Stimulated activated CD8-positive, alpha-beta memory T cell treated with anti-CD3 and anti-CD28 coated beads, Interleukin-15, amount 100 ng/mL, for 1 hour (primary cell): ENCODE measurements at places on chromosomes 16 and 17.

DNA sequence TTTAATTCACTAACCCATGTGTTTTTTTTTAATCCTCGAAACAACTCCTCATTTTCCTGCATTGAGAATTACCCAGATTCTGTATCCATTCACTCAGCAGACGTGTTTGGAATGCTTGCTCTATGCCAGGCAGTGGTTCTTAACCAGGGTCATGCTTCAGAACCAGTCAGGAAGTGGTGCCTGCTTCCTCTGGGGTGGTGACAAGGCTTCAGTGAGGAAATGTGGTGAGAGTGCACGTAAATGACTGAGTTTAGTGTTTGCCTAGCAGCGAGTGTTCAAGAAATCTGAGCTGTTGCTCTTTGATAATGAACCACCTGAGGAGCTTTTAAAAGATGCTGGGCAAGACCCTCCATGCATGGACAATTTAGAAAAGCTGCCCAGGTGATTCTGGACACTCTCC lies 9.9 kb downstream of the ZFP90 start:
- DNase-seq = no peak

DNA sequence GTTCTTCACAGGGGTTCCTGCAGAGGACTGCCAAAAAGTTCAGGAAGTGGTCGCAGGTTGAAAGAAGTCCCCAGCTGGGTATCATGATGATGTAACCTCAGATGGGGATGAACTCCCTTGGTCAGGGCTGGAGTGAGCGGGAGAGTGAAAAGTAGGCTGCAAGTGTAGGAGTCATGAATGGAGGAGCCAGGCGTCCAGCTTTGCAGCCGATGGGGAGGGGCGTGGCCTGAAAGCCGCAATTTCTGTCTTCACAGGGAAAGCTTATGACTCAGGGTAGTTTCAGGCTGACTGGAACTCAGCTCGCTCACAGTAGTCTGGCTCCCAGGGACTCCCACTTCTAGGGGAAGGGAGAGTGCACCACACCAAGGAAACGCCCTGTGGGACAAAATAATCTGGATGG lies 70.0 kb upstream of the HS3ST3A1 start:
- no peak for DNase-seq

GRCh38 chr17:82314012-82314726 lies 3.2 kb downstream of the CD7 start:
- no peak for DNase-seq

DNA sequence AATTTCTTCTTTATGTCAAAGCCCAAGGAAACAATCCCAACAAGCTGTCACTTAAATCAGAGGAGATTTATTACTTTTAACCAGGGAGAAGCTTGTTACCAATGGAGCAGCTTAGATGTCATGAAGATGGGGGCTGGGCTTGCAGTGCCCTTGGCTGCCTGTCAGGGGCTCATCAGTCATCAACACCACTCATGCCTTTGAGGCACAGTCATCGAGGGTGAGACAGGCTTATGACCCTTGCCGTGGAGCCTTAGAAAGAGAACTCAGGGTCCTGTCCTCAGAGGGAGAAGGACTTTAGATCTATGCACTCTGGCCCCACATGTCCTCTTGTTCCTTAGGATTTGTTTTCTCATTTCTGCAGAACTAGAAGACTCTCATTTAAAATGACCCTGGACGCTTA lies 318.3 kb downstream of the CBLN1 start:
- DNase-seq = no peak

- no peak for DNase-seq
Measured at GRCh38 chr17:56395787-56396186, 197.7 kb upstream of the NOG start.

GRCh38 chr17:61201211-61201610 lies 198.4 kb upstream of the TBX2 start:
- no peak for DNase-seq

GRCh38 chr16:89173174-89173921 lies 1.8 kb downstream of the CDH15 start:
- DNase-seq = no peak
